ENCODE measurements at places on chromosomes 2 and 18.

DNA sequence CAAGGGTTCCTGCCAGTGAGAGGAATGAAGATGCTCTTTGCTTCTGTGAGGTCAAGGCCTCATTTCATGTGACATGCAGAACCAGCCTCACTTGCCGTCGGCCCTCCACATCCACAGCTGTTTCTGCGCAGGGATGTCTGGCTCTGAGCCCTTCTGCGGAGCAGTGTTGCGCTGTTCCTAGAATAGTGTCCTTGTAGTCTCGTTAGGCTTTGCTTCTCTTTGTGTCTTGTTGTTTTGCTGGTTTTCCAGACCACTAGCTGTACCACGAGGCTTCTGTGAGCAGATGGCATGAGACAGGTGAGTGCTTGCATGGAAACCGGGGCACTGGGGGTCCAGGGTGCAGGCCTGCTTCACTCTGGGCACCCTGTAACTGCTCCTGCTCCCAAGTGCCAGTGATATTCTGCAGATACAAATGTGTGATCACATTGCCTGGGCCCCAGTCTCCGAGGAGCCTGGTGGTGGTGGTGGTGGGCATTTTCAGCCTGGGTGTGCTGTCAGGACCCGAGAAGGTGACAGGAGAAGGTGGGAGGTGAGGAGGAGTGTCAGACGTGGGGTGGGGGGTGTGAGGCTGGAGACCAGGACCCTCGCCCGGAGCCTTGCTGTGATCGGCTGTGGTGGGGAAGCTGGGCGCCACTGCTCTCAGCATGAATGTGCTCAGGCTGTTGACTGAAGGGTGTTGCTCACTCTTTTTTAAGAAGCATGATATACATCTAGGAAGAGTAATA lies 34.3 kb downstream of the LDLRAD4 start:
- DNase-seq = no peak

- no peak for DNase-seq
Observed at GRCh38 chr2:179191110-179191509, 73.5 kb downstream of the SESTD1 start.

GRCh38 chr2:7424481-7424880 lies 507.3 kb downstream of the RNF144A start:
- DNase-seq = no peak

DNA sequence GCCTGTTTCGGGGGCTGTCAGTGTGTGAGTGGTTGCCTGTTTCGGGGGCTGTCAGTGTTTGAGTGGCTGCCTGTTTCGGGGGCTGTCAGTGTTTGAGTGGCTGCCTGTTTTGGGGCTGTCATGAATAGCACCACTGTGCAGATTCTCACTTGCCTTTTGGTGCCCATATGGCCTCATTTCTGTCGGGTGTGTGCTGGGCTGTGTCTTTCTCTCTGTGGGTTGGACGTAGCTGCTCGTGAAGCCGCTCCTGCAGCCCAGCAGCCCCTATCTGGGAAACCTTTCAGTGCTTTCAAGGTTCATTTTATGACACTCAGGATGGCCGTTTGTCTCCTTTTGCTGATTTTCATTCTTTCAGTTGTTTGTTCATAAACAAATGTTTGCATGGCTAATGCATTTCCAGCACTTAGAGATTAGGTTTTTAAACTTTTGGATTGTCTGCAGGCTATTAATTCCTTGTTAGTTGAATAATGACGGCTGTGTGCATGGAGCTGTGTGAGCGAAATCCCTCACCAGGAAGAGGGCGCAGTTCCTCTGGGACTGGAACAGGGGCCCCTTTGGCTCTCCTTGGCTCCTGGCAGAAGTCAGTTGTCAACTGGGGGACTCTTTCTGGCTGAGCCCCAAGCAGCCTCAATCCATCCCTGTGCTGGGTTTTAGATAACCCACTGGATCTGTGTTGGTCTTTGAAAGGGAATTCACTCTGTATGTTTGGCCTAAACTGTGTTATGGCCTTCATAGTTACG lies 10.8 kb downstream of the AGAP1 start:
- no peak for DNase-seq

DNA sequence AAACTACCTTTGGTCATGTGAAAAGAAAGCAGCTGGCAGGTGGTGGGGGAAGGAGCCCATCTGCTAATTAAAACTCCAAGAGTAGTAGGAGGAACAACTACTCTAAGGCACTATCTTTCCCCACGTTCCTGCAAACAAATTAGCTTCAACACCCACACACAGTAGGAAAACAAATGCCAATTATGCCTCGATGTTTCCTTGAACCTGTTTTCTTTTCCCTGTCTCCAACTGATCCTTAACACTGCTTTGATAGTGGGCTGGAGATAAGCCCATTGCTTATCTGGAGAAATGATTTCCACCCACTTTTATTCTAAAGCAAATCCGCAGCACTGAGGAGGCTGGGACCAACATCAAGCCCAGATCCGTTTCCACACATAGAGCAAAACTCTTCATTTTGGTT lies 36.0 kb downstream of the DDX18 start:
- no peak for DNase-seq

DNA sequence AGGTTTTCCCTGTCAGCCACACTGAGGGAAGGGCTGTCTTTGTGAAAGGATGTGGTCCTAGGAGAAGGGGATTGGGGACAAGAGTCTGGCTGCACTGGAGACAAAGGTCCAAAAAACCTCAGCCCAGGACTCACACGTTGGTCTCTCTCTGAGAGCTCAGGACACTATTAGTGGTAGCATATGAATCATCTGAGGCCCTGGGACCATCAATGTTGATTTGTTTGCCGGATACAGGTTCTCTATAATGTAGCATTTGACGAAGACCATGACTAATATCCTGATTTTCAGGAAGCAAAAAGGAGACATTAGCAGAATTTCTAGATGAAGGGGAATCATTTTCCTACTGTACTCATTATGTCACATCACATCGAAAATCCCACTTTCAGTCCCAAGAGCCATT lies 22.2 kb upstream of the DNAH6 start:
- peak; percentile 24 for DNase-seq
